Right renal cortex interstitium (tissue), 3 donors: ENCODE measurements at places on chromosomes 7 and 10.

DNA sequence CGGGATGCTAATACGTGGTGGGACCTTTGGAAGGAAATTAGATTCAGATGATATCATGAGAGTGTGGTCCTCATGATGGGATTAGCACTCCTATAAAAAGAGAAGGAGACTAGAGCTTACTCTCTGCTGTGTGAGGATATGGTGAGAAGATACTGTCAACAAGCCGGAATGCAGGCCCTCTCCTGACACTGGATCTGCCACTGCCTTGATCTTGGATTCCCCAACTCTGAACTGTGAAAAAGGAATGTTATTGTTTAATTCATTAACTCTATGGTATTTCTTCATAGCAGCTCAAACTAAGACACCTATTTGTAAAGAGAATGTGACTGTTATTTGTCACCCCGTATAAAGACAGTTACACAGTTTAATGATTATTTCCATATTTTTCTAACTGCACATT is 1227.5 kb upstream of the C7orf33 start:
- no peak for DNase-seq

DNA sequence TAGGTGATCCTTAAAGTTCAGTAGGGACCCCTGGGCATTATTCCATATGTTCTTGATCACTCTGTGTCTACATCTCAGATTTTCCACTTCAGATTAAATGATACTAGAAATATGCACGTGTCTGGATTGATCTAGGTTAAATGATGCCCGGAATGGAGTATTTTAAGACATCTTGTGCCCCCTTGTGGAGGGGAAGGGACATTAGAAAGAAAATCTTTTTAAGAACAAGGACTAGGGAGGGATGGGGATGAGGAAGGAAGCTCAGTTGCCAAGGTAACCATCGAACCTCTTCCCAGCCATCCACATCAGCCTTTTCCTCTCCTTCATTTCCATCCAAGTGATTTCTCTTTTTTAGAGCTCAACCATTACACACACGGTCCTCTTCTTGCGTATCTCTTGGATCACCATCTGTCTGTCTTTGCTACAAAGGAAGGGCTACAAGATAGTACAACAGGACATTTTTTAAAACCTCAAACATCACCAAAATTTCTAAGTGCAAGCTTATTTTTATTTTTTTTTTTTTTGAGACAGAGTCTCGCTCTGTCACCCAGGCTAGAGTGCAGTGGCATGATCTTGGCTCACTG is 40.5 kb downstream of the PRSS2 start:
- no peak for DNase-seq

DNA sequence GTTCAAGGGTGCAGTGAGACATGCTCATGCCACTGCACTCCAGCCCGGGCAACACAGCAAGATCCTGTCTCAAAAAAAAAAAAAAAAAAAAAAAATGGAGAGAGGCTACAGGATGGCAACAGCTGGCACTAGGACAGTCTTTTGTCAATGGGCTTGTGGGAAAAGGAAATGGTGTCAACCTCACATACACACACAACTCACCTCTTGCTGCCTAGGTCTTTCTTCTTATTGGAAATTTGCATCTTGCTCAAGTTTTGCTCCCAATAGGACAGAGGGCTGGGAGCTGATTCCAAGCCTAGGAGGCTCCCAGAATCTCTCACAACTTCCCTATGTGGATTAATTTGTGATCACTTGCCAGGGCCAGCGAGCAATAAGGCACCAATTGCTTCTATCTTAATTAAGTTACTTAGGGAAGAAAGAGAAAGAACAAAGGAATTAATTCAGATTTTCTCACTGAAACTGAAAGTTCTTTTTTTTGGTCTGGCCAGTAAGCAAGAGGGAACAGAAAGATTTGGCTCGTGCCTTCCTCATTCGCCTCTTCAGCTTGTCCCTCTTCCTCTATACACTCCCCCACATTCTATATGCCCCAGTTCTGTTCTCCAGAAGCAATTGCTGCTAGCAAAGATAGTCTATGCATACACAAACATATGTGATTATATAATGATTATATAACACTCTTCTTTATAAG is 33.8 kb downstream of the MAP3K8 start:
- DNase-seq: no peak

DNA sequence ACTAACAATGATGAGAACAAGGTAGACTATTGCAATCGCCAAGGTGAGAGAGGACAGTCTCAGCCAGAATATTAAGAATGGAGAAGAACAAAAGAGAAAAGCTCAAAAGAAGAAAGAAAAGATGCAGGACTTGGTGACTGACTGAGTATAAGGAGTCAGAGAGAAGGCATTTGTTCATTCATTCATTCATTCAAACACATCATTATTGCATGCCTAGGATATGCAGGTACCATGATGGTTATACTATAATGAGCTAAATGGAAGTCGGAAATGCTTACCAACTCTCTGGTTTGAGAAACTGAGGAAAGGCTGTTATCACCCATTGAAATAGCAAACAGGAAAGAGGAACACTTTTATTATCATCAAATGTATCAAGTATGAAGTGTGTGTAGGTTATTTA is 180.7 kb downstream of the IMMP2L start:
- no peak for DNase-seq
